Stimulated activated CD4-positive, alpha-beta T cell treated with anti-CD3 and anti-CD28 coated beads, Interleukin-4, amount 100 ng/mL, for 4 hours (primary cell): ENCODE measurements at places on chromosomes 2 and 18.

GRCh38 chr2:206433190-206433589 is 10.1 kb upstream of the ADAM23 start:
- DNase-seq = no peak

GRCh38 chr2:241724259-241724974 is 10.0 kb upstream of the D2HGDH start:
- no peak for DNase-seq

DNA sequence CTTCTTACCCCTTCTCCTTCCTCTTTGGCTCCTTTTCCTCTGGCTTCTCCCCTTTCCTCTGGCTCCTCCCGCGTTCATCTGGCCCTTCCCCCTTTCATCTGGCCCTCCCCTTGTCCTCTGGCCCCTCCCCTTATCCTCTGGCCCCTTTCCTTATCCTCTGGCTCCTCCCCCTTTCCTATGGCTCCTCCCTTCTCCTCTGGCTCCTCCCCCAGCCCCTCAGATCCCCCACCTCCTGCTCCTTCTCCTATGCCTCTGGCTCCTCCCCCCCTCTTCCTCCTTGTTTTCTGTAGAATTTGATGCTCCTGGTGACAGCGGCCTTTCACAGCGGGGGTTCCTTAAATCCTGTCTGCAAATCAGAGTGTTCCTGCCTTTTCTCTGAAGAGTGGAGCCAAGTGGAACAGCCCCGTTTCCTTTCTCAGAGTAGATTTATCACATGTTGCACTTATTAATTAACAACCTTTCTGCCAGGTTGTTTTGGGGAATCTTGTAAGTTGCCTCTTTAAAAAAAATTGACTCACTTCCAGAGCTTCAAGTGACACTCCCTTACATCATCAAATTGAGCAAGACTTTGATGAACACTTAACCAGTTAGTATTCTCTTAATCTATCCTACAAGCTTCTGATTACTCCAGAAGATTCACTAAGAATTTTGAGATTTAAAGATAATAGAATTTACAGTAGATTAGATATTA is 27.9 kb downstream of the FABP1 start:
- DNase-seq = no peak

DNA sequence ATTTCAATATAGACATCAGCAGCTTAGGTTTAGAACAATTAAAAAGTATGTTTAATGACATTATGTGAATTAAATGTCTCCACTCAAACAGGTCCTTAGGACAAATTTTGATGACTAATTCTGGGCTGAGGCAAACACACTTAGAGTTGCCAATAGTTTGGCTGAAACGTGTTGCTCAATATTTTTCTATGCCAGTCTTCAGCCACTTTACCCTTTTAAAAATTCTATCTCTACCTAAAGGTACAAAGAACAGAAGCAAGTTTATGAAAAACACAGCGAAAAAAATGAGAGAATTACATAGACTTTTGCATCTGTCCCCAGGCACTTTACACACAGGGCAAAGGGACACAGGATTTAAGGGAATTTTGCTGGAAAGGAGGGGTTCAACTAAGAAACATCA is 4.5 kb downstream of the IDH1 start:
- no peak for DNase-seq

- no peak for DNase-seq
These were observed 50.2 kb downstream of the SPP2 start for GRCh38 chr2:234100686-234101085.

GRCh38 chr2:98901291-98901690 is 34.7 kb downstream of the CRACDL start:
- no peak for DNase-seq

GRCh38 chr2:234394450-234394849 is 102.4 kb downstream of the ARL4C start:
- no peak for DNase-seq

- DNase-seq = no peak
These were observed 156.4 kb downstream of the CCBE1 start for GRCh38 chr18:59540780-59541179.

- DNase-seq = no peak
These were observed 129.8 kb upstream of the RAB6C start for GRCh38 chr2:129849559-129850160.

- DNase-seq = no peak
These were observed 46.6 kb upstream of the ATP6V1B1 start for GRCh38 chr2:70888923-70889715.
